ENCODE measurements at places on chromosomes 16 and 17. TPM values are rescaled to one million over a fixed set of nuclear protein-coding genes. Genes with fewer than 3 reads are reported as not detected.

The G6PC1 gene
- total RNA-seq = under 0.01 TPM

The TP53TG3 gene
- total RNA-seq = not detected

The ABCC3 gene
- total RNA-seq = 0.46 TPM

The ZNF263 gene
- 36.0 TPM for total RNA-seq

The CRISPLD2 gene
- total RNA-seq = 4.6 TPM

Measured in diencephalon (tissue), 1 donor.